ENCODE measurements at places on chromosomes 16 and 17. TPM values are rescaled to one million over a fixed set of nuclear protein-coding genes. Genes with fewer than 3 reads are reported as not detected.

The SCN4A gene
- total RNA-seq: not detected

The HBA1 gene
- not detected for total RNA-seq

The SMCR8 gene
- 10.9 TPM for total RNA-seq

The TGFB1I1 gene
- 30.0 TPM for total RNA-seq

The UBN1 gene
- total RNA-seq: 5.7 TPM

- peaks cover 87% of the 10 kb centered on the region for H3K36me3 ChIP-seq
- H3K4me3 ChIP-seq: no peak overlapping the region
- H3K27me3 ChIP-seq: no peaks in the 10 kb centered on the region
- H3K27ac ChIP-seq: no peak overlapping the region
These were observed 15.0 kb downstream of the RIPOR1 start for GRCh38 chr16:67543582-67543981.

DNA sequence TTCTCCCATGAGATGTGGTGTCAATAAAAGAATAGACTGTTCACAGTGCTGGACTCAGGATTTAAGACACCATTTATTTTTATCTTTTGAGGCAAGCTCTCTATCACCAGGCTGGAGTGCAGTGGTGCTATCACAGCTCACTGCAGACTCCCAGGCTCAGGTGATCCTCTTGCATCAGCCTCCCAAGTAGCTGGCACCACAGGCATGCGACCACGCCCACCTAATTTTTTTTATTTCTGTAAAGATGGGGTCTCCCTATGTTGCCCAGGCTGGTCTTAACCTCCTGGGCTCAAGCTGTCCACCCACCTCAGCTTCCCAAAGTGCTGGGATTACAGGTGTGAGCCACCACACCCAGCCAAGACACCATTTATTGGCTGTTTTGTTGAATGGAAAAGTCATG lies 18.6 kb upstream of the DRG2 start:
- DNase-seq: no peak
- no peaks in the 10 kb centered on the region for H3K4me1 ChIP-seq
- no peaks in the 10 kb centered on the region for H3K27me3 ChIP-seq
- peaks cover 11% of the 10 kb centered on the region for H3K36me3 ChIP-seq
- H3K27ac ChIP-seq: no peak overlapping the region

DNA sequence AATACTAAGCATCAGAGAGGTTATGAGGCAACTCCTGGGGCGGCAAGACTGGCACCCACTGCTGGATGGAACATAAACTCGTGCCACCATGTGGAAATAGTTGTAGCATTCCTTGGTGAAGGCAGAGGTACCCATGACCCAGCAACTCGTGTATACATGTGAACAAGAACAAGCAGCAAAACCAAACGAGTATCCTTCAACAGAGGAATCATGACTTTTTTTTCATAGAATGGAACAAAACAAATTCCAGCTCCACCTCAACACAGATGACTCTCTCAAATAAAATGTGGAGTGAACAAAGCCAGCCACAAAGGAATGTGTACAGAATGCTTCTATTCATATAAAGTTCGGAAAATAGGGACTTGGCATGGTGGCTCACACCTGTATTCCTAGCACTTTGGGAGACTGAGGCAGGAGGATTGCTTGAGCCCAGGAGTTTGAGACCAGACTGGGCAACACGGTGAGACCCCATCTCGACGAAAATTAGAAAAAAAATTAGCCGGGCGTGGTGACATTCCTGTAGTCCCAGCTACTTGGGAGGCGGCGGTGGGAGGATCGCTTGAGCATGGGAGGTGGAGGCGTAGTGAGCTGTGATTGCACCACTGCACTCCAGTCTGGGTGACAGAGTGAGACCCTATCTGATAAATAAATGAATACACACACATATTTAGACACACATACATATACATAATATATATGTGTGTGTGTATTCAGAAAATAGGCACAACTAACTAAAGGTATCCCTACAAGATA lies 35.3 kb downstream of the B9D1 start:
- H3K36me3 ChIP-seq: peaks cover 4% of the 10 kb centered on the region
- no peak overlapping the region for H3K4me3 ChIP-seq
- H3K4me1 ChIP-seq: peaks cover 26% of the 10 kb centered on the region

DNA sequence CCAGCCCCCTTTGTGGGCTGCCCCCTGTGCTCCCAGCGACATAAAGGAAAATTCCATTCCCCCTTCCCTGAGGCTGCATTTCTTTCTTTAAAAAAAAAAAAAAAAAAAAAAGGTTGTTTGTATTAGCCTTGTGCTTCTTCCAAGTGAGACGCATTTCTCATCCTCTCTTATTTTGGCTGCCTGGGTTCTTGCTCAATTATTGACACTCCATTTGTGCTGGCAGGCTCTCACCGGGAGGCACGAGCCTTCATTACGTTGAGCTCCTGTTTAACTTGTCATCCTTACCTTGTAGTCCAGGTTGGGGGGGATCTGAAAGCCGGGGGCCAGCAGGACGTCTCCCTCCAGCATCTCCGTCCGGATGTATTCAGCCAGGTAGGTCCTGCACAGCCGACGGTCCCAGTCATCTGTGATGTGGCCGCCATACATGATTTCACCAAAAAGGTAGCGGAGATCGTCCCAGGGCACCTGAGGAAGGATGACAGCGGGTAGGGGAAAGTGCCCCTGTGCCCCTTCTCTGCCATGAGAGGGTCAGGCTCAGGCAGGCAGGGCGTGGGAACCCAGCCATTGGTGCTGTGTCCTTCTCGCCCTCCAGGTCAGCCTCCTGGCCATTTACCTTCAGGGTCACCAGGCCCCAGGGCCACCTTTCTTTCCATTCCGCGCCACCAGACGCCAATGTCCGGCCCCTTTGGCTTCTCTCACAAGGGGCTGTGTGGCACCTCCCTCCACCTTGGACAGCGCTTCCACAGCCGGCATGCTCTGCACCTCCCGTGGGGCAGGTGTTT lies 50.6 kb downstream of the PGS1 start:
- peak overlapping the region; percentile 65 for H3K27ac ChIP-seq
- H3K27me3 ChIP-seq: no peaks in the 10 kb centered on the region
- H3K36me3 ChIP-seq: peaks cover 40% of the 10 kb centered on the region
- peaks cover 14% of the 10 kb centered on the region for H3K4me1 ChIP-seq
- peak; percentile 25 for DNase-seq
